Right cardiac atrium (tissue), 5 donors: ENCODE measurements at places on chromosomes 2 and 18.
A peak's percentile ranks its signal among the peaks of the same experiment; 100 is the strongest.

GRCh38 chr18:69897397-69898108, 50.1 kb downstream of the CD226 start:
- no peak for DNase-seq

DNA sequence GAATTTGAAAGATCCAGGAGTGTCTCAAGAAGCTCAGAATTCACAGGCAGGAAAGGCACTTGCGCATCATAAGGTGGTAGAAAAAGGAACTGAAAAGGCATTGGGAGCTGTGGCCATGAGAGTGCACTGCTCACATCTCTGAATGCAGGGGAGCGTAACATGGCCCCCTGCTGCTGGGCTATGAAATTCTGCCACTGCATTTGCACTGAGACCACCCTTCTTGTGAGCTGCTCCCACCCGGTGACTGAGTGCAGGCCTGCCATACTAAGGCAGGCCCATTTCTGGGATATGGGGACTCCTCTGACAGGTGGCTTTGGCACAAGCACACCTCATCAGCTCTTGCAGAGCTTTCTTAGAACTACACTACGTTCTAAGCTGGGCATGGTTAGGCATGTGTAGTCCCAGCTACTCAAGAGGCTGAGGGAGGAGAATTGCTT, 25.3 kb upstream of the STARD7 start:
- DNase-seq = no peak

DNA sequence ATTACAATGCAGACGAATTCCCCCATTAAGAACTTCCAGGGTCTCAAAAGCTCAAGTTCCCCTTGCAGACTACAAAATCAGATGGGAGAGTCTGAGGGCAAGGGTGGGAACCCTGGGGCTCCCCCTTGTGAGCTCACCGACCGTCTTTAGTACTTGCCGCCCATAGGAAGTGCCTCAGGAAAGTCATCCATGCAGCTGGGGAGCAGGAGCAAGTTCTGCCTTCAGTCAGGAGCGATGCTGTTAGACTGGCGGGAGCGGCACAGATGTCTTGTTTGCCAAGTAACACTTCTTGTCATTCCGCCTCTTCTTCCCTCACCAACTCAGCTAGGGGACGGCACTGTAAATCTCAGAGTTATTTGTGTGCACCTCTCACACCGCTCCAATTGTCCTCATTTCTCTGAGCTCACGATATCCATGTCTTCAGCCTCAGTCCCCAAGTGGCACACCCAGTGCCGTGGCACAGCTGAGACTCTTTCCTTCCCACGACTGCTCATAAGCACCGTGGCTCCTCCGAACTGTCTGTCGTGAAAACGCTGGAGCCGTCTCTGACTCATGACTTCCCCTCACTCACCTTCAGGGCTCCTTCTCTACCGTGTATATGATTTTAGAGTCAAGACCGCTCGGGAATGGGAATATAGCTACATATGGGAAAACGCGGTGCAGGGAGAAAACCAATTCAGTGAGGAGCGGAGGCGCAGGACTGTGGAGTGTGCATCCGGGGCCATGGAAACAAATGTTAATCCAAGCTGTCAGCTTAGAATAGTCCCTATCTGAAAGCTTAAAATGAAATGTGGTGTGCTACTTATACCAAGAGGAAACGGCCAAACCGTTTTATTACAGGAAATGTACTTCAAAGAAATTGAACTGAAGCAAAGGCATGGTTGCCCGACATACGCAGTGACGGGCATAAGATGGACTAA, 34.0 kb downstream of the UXS1 start:
- DNase-seq = no peak

GRCh38 chr2:181178130-181178529, 197.7 kb downstream of the UBE2E3 start:
- DNase-seq = no peak

DNA sequence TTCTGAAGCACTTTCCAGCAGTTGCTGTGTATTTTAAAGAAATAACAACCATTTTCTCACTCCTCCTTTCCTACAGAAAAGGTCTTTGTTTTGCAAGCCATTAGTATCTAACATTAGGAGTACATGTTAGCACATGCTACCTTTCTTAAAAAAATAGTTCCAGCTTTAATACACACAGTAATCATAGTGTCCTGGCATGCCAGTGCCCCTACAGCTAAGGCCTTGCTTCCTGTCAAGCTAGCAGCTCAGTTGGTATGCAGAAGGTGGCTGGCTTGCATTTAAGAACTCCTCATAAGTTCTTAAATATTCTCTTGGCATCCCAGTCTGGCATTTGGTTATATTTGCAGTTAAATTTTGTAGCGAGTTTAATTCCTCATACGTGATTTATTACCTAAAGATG, 141.3 kb upstream of the IL1R2 start:
- DNase-seq = no peak

DNA sequence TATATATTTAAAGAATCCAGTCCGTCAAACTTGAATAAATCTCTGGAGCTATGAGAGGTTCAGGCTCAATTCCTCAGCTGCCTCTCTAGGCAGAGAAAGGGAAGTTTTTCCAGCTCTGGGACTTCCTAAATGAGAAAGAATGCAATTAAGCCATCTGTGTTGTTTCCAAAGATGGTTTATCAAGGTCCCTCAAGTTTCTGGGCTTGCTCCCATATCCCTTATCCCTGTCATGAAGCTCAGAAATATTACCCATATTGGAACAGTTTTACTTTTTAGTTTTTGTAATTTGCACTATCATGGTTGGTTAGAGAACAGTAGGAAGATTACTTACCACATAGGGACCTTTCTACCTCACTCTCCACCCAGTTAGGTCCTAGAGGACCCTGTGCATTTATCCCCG, 1.4 kb downstream of the CNTNAP5 start:
- no peak for DNase-seq

GRCh38 chr2:141063406-141063805, 1067.4 kb downstream of the LRP1B start:
- DNase-seq = no peak

DNA sequence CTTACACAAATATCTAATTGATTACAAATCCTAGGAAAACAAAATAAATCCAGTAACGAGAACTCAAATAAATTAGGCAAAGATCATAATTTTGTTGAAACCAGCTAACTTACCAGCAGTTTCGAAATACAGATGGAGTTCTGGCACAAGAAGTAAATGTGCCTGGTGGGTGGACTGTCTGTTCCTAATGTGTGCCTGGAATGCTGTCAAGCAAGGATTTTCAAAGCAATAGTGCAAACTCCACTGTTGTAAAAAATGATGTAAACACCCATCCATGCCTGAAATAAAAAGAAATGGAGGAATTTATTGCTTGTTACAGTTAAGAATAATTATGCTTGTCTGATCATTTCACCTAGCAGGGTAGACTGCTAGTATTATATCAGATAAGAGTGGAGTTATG, 423.9 kb upstream of the MAP2 start:
- no peak for DNase-seq

DNA sequence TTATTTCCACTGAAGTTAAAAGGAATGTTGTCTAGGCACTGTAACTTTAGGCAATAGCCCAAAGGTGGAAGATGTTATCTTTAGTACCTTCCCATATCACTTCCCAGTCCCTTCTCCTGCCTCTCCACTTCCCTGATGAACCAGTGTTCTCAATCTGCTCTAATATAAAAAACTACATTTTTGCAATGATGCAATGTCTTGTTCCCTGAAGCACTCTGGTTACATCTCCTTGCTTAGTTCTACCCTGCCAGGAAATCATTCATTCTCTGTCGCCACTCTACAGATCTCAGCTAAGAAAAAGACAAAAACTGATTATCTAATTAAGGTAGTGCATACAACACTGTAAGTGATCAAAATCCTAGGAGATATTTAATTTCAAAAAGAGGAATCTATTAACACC, 71.3 kb downstream of the BAZ2B start:
- no peak for DNase-seq

DNA sequence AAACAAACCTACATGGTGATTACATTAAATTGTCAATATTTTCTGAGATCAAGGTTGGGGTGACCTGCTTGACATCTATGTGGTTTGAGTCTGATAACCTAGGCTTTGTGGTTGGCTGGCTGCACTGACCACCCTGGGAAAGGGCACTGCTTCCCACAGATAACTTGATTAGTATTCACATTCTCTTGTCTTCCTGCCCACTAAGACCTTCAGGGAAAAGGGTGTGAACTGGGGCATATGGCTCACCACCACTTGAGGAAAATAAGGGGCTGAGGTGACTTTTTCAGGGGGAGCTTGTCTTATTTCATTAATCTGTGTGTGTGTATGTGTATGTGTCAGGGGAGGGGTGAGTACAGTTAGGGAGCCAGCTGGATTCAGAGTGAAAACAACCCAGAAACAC, 1.5 kb downstream of the SMYD1 start:
- DNase-seq = no peak

DNA sequence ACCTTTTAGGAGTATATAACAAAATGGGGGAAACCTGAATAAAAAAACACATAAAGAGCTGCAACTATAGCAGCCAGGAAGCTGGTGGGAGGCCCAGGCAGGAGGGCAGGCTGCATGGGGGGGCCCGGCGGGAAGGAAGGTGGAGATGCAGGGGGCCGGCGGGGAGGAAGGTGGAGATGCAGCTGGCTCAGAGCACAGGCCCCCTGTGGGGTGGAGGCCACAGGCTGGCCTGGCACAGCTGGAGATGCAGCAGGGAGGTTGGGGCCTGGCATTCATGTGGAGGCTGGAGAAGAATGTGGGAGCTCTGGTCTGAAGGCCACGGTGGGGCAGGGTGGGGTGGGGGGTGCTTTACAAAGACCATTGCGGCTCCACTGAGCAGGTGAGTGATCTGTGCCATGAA, 31.4 kb downstream of the FAM228A start:
- DNase-seq = no peak

GRCh38 chr2:26076001-26076587, 42.2 kb downstream of the RAB10 start:
- DNase-seq = no peak

- DNase-seq = no peak
Observed at GRCh38 chr2:197324801-197325200, 14.2 kb upstream of the ANKRD44 start.

- no peak for DNase-seq
Observed at GRCh38 chr2:109527846-109528705, 85.7 kb downstream of the SEPTIN10 start.

GRCh38 chr2:234339501-234339900, 157.4 kb downstream of the ARL4C start:
- DNase-seq = no peak

- no peak for DNase-seq
Observed at GRCh38 chr2:124250433-124250832, 225.3 kb downstream of the CNTNAP5 start.

DNA sequence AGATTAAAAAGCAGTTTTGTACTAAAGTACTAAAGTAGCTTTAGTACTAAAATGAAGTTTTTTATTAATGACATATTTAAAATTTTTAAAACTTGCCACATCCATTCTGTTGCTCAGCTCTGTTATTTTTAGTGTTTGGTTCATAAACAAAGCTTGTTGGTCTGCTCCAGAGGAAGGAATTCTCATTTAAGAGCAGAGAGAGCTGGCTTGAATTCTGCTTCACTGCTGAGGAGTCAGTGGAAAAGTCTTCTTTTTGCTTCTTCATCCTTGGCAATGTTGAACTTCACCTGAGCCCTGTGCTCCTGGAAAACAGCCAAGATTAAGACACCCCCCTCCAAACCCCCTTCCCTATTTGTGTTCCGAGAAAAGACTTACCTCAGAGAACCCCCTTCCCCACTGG, 40.6 kb downstream of the TMEM87B start:
- DNase-seq = no peak

- DNase-seq = no peak
Observed at GRCh38 chr2:113268621-113269360, 9.9 kb downstream of the PAX8 start.

- no peak for DNase-seq
Observed at GRCh38 chr2:21590026-21590690, 466.4 kb downstream of the TDRD15 start.

GRCh38 chr2:42053791-42054701, 6.2 kb downstream of the PKDCC start:
- DNase-seq = peak; percentile 79

DNA sequence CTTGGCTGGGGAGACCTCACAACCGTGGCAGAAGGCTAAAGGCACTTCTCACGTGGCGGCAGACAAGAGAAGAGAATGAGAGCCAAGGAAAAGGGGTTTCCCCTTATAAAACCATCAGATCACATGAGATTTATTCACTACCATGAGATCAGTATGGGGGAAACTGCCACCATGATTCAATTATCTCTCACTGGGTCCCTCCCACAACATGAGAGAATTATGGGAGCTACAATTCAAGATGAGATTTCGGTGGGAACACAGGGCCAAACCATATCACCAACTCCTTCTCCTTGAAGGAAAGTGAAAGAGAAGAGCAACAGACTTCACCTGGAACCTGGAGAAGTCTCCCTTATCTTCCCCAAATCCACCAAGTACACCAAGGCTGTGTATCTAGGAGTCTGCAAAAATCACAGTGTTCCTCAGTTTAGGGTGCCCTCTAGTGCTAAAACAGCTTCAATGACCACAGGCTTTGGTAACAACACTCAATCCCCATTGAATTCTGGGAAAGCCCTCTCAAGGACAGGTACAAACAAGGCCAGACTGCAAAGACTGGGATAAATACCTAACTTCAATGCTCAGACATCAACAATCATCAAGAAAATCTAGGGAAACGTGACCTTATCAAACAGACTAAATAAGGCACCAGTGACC, 148.8 kb upstream of the SRD5A2 start:
- DNase-seq = no peak

GRCh38 chr2:10254373-10255188, 48.1 kb upstream of the HPCAL1 start:
- no peak for DNase-seq
